ENCODE measurements at places on chromosomes 11 and 22.

DNA sequence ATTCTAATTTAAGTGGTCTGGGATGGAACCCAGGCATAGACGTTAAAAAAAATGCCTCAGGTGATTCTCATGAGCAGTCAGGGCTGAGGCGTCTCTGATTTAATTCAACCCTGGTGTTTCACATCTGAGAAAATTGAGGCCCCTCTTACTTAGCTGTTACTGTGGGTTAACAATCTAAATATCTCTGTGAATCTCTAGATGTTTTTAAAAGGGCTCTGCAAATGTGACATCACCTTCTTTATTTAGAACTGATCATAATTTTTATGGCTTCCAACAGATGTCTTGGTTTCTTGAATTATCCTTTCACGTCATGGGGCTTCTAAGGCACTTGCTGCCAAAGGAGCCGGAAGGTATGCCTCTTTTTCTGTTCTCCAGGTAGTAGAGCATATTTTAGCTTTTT is 76.1 kb upstream of the LIN7C start:
- H3K36me3 ChIP-seq = no peaks in the 10 kb centered on the region
- H3K27ac ChIP-seq = no peak overlapping the region
- H3K4me3 ChIP-seq = no peak overlapping the region

- H3K27ac ChIP-seq = no peak overlapping the region
- H3K4me3 ChIP-seq = no peak overlapping the region
- H3K36me3 ChIP-seq = no peaks in the 10 kb centered on the region
These were observed 4.7 kb downstream of the ZDHHC13 start for GRCh38 chr11:19121646-19122045.

- no peak within 1 kb of the TSS for H3K27ac ChIP-seq
- peak; percentile 18 for DNase-seq
- H3K36me3 ChIP-seq = no peaks in the 10 kb centered on the region
- H3K4me3 ChIP-seq = no peak within 1 kb of the TSS
- H3K27me3 ChIP-seq = no peaks in the 10 kb centered on the region
These were observed at the start of gene OR56B1 for GRCh38 chr11:5736396-5736795. TSS of gene OR56B1 (plus strand) at chr11:5736448. CDS start at chr11:5736517, 69 bp downstream.

DNA sequence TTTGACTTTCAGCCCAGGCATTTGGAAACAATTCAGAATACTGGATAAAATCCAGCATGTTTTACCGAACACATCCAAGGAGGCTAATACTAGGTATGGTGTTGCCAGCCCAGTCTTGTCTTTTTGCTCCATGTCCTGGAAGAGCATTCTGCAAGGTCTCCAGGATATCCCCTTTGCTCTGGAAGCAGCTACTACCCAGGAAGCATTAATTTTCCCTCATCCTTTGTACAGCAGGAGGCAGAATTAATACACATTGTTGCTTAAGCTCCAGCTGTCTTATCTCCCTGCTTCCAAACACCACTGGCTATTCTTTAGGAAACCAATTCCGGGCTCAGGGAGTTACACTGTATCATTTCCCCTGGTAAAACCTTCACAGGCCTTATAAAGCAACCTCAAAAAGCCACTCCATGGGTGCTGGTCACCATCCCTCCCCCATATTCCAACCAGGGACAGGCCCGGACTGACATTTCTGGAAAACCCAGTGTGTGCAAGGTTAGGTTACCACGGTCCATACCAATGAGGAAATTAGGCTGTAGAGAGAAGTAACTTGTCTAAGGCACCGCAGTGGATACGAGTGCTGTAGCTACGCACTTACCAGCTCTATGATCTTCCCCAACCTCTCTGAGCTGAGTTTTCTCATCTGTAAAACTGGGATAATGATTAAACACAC is 1.5 kb upstream of the UBASH3B start:
- H3K27me3 ChIP-seq = no peaks in the 10 kb centered on the region
- DNase-seq = no peak
- no peak overlapping the region for H3K27ac ChIP-seq
- peaks cover 16% of the 10 kb centered on the region for H3K4me1 ChIP-seq
- H3K4me3 ChIP-seq = no peak overlapping the region
- H3K36me3 ChIP-seq = 0 out of 2 replicates have a peak, but pooled peaks cover 2% of the 10 kb centered on the region

- H3K27me3 ChIP-seq = peaks cover 80% of the 10 kb centered on the region
- no peak for DNase-seq
- no peak overlapping the region for H3K4me3 ChIP-seq
- H3K4me1 ChIP-seq = no peaks in the 10 kb centered on the region
- no peaks in the 10 kb centered on the region for H3K36me3 ChIP-seq
These were observed 77.9 kb upstream of the USP47 start for GRCh38 chr11:11763796-11764422.

DNA sequence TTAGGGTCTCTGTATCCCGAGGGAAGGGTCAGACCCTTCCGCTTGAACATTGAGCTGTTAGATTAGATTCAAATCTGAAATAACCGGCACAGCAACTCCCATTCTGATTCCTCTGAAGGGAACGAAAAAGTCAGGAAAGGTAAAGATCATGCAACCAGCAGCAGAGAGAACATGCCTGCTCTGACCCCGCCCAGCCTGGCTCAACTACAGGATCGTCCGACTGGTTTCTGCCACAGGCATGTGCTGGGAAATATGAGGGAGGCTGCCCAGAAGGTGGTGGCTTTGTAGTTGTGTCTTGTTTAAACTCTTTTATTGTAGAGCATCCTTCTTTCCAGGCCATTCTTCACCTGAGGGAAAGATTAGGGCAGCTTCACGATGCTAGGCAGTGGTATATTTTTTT is 5.0 kb upstream of the MTNR1B start:
- DNase-seq = peak; percentile 12
- H3K4me3 ChIP-seq = no peak overlapping the region
- H3K27ac ChIP-seq = no peak overlapping the region

GRCh38 chr11:35624316-35624715 is 6.1 kb downstream of the FJX1 start:
- no peak overlapping the region for H3K27ac ChIP-seq
- DNase-seq = no peak
- no peaks in the 10 kb centered on the region for H3K27me3 ChIP-seq
- peaks cover 42% of the 10 kb centered on the region for H3K4me1 ChIP-seq
- no peak overlapping the region for H3K4me3 ChIP-seq
- no peaks in the 10 kb centered on the region for H3K36me3 ChIP-seq

DNA sequence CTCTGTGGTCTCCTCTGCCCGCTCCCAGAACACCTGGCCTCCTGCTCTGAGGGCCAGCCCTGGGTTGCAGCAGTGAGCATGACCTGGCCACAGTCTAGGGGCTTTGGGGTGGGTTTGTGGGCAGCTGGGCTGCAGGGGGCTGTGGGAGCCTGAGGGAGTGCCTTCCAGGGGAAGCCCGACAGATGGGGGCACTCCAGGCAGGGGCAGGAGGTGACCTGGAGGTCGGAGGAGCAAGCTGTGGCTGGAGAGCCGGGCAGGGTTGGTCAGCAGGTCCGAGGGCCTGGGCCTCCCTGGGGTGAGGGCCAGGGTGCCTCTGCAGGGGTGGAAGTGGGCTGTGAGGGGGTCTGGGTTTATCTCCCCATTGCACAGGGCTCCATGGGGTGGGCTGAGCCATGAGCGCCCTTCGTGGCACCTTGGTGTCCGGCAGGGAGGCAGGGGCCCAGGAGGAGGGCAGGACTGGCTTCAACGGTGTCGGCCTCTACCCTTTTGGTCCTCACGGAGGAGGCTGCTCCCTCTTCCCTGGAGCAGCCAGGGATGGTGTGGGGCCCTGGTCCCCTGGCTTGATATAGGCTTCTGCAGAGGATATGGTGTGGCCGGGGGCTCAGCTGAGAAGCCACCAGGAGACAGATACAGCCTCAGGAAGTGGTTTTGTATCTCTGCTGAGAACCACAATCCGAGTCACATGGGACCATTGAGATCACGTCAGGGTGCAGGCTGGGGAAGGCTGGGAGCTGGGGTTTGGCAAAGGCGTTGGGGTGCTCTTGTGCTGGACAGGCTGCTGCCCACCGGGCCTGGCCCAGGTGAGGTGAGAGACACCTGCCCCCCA is 22.3 kb downstream of the KCNQ1 start:
- no peak for DNase-seq
- H3K27me3 ChIP-seq = peaks cover 4% of the 10 kb centered on the region
- H3K27ac ChIP-seq = no peak overlapping the region
- no peak overlapping the region for H3K4me3 ChIP-seq
- H3K36me3 ChIP-seq = no peaks in the 10 kb centered on the region
- H3K4me1 ChIP-seq = no peaks in the 10 kb centered on the region

- no peaks in the 10 kb centered on the region for H3K4me1 ChIP-seq
- peak; percentile 95 for DNase-seq
- no peaks in the 10 kb centered on the region for H3K36me3 ChIP-seq
- no peaks in the 10 kb centered on the region for H3K27me3 ChIP-seq
These were observed 1.1 kb upstream of the TTLL1 start for GRCh38 chr22:43090130-43090789.

- H3K36me3 ChIP-seq = no peaks in the 10 kb centered on the region
- no peak for DNase-seq
- H3K27me3 ChIP-seq = no peaks in the 10 kb centered on the region
- H3K4me3 ChIP-seq = no peak overlapping the region
- no peaks in the 10 kb centered on the region for H3K4me1 ChIP-seq
- no peak overlapping the region for H3K27ac ChIP-seq
These were observed 184.3 kb downstream of the C11orf87 start for GRCh38 chr11:109606256-109606655.

GRCh38 chr11:26587073-26587472 is 15.0 kb upstream of the MUC15 start:
- no peaks in the 10 kb centered on the region for H3K4me1 ChIP-seq
- no peak overlapping the region for H3K27ac ChIP-seq
- H3K36me3 ChIP-seq = no peaks in the 10 kb centered on the region
- H3K4me3 ChIP-seq = no peak overlapping the region
- no peak for DNase-seq

GRCh38 chr22:43995798-43996169 is 28.3 kb upstream of the PARVB start:
- no peak for DNase-seq
- H3K36me3 ChIP-seq = peaks cover 5% of the 10 kb centered on the region
- no peak overlapping the region for H3K27ac ChIP-seq

DNA sequence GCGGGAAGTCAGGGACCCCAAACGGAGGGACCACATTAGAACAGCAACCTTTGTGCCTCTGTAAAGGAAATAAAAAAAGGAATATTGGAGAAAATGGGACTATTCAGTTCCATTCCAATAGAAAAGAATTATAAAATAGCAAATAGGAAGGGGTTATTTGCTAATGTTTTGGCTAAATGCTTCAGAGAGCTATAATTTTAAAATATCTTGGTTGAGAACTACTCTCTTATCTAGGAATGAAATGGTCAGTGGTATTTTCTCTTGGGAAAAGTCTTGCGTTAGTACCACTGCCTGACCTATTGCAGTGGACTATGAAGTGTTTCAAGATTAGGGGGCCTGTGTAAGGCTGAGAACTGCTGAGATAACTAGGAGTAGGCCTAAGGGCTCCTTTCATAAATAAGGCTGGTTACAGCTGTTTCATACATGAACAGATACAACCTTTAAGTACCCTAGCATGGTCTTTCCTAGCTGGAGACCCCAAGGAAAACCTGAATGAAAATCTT is 6.9 kb upstream of the WEE1 start:
- peak overlapping the region; percentile 99 for H3K27ac ChIP-seq
- H3K27me3 ChIP-seq = no peaks in the 10 kb centered on the region
- 0 out of 2 replicates have a peak overlapping the region, but pooled peaks have one; percentile 12 for H3K4me3 ChIP-seq
- peak; percentile 38 for DNase-seq

- DNase-seq = peak; percentile 76
- no peak overlapping the region for H3K4me3 ChIP-seq
- no peak overlapping the region for H3K27ac ChIP-seq
- peaks cover 55% of the 10 kb centered on the region for H3K27me3 ChIP-seq
- no peaks in the 10 kb centered on the region for H3K36me3 ChIP-seq
These were observed 37.7 kb downstream of the NTM start for GRCh38 chr11:131408025-131408640.

- peaks cover 18% of the 10 kb centered on the region for H3K4me1 ChIP-seq
- H3K36me3 ChIP-seq = no peaks in the 10 kb centered on the region
- H3K27ac ChIP-seq = no peak overlapping the region
- no peaks in the 10 kb centered on the region for H3K27me3 ChIP-seq
- no peak overlapping the region for H3K4me3 ChIP-seq
These were observed 2.5 kb upstream of the TPP1 start for GRCh38 chr11:6621711-6622211.

Data from GM23248 (cell line).